Stimulated activated CD8-positive, alpha-beta memory T cell treated with anti-CD3 and anti-CD28 coated beads, Interleukin-15, amount 100 ng/mL, for 24 hours (primary cell): ENCODE measurements at places on chromosomes 2 and 18.

- no peak for DNase-seq
Measured at GRCh38 chr18:49045585-49045984, 94.8 kb upstream of the SMAD7 start.

- DNase-seq = no peak
Measured at GRCh38 chr2:235612181-235612950, 118.5 kb downstream of the AGAP1 start.

DNA sequence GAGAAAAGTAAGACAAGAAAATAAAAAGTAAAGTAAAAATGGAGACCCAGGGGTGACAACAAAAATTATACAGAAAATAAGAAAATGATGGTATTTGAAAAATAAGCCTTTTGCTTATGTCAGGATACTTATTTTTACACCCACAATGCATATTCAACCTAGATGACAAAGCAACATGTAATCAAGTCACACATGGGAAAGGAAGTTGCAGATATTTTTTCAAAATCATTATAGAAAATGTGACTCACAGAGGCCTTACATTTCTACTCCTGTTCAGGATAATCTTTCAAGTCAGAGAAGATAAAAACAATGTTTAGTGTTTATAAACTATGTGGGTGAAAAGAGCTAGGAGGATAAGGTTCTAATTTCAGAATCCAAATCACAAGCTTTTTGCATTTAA is 275.3 kb upstream of the UBE2E3 start:
- no peak for DNase-seq

DNA sequence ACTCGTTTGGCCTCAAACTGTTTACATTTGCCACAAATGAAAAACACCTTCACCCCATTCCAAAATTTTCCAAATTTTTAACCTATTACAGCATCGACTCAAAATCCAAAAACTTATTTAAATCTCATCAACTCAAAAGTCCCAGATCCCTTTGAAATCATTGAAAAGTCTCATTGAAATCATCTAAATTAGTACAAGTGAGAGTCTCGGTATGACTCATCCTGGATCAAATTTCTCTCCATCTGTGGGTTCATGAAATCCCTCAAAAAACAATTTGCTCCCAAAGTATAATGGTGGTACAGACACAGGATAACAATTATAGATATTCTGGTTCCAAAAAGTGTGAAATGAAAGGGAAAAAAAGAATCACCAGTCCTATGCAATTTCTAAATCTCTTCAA is 65.1 kb downstream of the LRP1B start:
- DNase-seq = no peak

GRCh38 chr2:133484106-133484505 is 84.2 kb downstream of the NCKAP5 start:
- DNase-seq = no peak

GRCh38 chr2:147428120-147428747 is 416.6 kb upstream of the ACVR2A start:
- DNase-seq = no peak

- DNase-seq = no peak
Measured at GRCh38 chr18:56175330-56176001, 462.9 kb downstream of the TXNL1 start.

DNA sequence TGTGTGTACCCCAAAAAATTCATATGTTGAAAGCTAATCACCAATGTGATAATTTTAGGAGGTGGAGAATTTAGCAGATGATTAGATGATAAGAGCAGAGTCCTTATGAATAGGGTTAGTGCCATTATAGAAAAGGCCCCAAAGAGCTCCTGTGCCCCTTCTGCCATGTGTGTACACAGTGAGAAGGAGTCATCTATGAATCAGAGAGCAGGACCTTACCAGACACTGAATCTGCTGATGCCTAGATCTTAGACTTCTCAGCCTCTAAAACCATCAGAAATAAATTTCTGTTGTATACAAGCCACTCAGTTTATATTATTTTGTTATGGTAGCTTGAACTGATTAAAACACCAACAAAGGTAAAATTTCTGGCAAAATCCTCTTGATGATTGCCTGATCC is 560.0 kb upstream of the CDH2 start:
- DNase-seq = no peak

- DNase-seq = no peak
Measured at GRCh38 chr2:72828840-72829507, 3.1 kb upstream of the EXOC6B start.

DNA sequence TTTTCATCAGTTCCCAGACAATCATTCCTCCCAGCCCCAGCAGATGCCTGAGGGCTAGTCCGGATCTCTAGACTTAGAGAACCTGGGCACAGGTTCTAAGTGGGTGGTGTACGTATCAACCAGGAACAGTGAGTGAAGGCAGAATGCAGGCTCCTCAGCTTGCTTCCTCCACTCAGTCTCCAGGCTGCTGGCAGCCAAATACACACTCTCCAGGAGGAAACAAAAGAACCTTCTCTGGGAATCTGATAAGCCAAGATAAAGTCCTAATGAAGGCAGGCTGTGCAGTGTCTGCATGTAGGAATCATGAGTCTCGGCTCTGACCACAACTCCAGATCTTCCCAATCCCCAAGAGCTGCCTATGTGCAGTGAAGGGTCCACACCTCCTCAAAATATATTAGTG is 245.7 kb downstream of the SP3 start:
- no peak for DNase-seq

DNA sequence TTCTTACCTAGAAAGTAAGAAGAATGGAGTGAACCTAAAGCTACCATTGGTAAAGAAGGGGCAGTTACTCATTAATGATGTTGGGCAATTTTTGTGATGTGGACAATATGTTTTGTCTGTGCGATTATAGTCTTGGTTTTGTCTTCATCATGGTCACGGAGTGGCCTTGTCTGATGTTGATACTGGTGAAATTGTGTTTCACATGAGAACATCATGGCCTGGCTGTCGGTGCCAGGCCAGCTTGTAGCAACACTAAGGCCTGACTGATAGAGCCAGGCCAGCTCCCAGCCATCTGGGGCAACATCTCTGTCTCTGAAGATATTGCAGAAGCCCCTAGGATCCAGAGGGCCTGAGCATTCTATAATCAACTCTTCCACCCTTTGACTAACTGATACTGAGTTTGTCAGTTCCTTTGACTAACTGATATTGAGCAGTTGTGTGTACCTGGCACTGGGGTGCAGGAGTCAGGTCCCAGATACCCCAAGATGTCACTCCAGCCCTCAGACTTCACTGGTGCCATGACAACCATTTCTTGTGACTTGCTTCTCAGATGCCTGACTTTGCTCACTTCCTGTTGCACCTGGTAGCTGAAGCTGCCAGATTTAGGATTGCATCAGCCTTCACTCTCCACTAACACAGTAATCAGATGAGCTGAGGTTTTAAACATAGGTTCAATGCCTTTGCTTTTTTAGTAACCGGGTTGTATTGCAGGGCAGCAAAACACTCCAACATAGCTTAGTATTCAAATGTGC is 62.5 kb downstream of the RPIA start:
- DNase-seq = no peak

DNA sequence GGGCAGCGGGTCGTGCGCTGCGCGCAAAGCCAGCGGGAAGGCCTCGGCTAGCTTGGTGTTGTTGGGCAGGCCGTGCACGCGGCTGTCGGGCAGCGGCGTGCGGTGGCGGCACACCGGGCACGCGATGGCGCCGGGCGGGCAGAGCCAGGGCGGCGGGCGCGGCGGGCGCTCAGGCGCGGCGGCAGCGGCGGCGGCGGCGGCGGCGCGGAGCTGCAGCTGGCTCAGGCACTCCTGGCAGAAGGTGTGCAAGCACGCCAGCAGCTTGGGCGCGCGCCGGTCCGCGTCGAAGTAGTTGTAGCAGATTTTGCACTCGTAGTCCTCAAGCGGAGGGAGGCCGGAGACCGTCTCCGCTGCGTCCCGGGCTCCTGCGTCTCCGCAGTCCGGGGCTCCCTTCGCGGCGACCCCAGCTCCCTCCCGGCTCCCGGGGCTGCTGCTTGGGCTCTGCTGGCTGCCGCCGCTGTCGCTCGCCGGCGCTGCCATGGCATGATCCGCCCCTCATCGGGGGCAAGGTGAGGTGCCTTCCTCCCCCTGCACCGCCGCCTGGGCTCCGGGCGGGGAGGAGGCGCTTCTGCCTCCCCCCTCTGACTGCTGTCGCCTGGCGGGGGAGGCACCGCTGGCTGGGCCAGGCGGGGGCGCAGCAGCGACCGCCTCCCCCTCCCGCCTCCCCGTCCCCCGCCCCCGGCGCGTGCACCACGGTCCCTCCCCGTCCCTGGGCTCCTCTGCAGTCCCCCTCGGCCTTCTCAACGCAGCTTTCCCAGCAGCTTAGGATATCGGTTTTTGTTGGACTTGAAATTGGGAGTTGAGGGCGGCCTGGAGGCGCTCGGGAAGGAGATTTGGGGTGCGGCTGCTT is 21.0 kb upstream of the PAX3 start:
- no peak for DNase-seq

- DNase-seq = no peak
Measured at GRCh38 chr2:112488201-112488600, 6.2 kb downstream of the TTL start.
